Activated T-cell treated with anti-CD3 and anti-CD28 coated beads, Interleukin-2, amount 50 U/mL, for 4 hours (primary cell): ENCODE measurements at places on chromosomes 7 and 10.

DNA sequence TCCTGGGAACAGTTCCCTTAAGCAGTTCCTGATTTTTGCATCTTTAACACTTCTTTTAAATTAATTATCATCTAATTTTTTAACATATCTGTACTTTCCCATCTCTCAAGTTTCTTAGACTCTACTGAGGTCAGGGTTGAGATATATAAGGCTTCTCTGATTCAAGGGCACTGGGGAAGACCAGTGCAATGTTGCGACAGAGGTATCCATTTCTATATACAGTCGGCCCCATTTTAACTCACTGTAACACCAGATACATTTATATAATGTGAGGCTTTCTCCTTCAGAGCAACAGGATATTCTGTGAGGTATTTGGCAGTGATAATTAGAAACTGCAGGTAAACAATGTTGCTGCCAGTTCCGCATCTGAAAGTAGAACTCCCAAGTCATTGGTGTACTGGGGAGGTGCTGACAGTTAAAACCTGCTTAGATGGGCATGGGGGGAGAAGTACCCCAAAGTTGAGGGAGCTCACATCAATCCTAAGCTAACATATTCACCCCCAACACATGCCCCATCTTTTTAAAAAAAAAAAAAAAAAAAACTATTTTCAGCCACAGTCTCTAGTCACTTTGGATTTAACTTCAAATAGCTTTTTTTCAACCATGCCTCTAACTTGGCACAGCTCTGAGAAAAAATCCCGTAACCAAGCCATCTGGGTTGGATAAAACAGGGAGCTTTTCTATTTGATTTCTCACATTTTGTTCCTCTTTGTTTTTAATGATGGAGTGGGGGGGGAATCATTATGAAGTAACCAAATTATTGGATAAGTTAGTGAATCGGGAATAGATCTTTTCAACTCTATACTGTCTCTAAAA lies 62.9 kb downstream of the REEP3 start:
- no peak for DNase-seq

DNA sequence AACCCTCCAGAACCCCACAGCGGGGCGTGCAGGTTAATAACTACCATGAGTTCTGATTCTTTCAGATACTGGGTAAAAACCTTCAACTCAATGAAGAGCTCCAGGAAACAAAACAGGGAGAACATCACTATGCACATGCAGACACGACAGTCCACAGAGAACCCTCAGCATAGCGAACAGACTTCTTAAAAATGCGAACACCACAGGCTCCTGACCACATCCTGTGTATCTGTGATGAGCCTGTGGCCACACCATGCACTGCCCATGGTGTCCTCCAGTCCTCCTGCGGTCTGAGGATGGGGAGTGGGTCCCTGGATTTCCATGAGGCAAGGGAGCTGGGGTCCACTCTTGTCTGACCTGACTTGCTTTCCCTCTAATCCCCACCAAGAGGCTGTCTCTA lies 107.2 kb downstream of the COBL start:
- DNase-seq, result no peak

DNA sequence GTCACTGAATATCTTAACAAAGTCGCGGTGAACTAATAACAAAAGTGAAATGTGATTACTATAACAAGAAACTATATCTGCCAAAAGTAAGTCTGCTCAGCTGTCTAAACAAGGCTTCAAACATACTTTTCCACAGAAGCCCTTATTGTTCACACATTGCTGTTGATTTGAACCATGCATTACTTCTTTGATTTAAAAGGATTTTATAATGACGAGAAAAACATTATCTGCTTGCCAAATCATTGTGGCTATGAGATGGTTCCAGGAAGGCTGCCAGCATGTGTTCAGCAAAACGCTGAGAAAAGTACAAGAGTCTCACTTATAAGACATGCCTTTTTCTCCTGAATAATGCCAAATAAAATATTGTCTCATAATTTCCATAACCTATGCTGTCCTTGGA lies 24.4 kb downstream of the RNF133 start:
- no peak for DNase-seq

- DNase-seq, result no peak
Measured at GRCh38 chr7:91064938-91065337, 199.3 kb upstream of the FZD1 start.

DNA sequence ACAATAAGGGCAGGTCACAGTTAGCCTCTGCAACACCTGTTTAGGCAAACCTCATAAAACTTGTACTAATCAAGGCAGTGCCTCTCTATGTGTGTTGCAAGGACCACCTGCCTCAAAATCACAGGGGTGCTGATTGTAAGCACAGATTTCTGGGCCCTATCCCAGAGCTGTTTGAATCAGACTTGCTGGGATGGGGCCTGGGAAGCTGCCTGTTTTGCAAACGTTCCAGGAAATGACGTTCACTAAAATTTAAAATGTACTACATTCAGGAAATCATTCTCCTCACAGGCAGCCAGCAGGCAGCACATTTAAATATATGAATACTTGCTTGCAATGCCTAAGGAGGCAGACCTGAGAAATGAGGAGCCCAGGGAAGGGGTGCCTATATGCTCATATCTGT lies 4.3 kb upstream of the GRM8 start:
- DNase-seq, result no peak

GRCh38 chr7:92751902-92752901 lies 84.2 kb downstream of the CDK6 start:
- no peak for DNase-seq

- DNase-seq, result no peak
Measured at GRCh38 chr10:14293526-14293925, 37.2 kb downstream of the FRMD4A start.

GRCh38 chr7:69744026-69744425 lies 145.8 kb downstream of the AUTS2 start:
- DNase-seq, result no peak

DNA sequence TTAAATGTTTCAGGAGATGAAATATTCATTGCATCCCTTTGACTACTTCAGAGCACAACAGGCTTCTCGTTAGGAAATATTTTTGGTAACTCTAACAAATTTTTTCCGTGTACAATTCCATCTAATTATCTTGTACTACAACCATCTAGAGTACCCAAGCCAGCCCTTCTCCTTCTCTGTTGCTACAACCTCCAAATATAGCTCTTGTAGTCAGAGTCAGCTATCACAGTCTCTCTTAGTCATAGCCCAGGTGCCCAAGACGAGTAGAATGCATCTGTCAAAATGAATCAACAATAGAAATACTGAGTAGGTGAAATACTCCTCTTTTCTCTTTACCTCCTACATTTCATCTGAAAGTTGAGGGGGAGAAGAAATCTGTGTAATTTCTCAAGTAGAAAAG lies 74.0 kb downstream of the INHBA start:
- no peak for DNase-seq

- DNase-seq, result no peak
Measured at GRCh38 chr7:2617325-2617905, 14.4 kb upstream of the TTYH3 start.

- no peak for DNase-seq
Measured at GRCh38 chr10:124912101-124912886, 29.6 kb upstream of the ZRANB1 start.

- no peak for DNase-seq
Measured at GRCh38 chr7:2115760-2116447, 116.8 kb downstream of the MAD1L1 start.

DNA sequence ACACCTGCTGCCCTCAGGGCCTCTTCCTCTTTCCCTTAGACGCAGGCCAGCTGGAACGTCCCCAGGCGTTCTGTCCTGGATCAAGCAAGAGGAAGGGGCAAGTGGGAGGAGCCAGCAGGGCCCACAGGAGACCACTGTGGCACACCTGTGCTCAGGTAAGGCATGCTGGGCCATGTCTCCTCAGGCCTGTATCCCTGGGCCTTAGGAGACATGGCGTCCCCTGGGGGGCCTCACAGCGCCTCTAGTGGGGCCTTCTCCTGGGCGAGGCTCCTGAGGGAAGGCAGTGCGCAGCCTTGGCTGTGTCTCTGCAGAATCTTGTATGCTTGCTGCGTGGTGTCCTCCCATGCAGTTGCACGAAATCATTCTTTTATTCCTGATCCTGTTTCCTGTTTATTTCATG lies 31.3 kb downstream of the ZNF783 start:
- DNase-seq, result no peak

DNA sequence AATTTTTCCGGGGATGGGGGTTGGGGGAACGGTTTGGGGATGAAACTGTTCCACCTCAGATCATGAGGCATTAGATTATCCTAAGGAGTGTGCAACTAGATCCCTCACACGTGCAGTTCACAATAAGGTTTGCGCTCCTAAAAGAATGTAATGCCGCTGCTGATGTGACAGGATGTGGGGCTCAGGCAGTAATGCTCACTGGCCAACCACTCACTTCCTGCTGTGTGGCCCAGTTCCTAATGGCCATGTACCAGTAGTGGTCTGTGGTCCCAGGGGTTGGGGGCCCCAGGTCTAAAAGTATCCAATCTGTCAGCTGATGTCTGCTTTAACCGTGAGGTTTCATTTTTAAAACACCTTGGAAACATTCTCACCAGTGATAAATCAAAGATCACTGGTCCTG lies 2.2 kb downstream of the STN1 start:
- no peak for DNase-seq

- no peak for DNase-seq
Measured at GRCh38 chr7:98998821-98999725, 120.7 kb downstream of the TRRAP start.

DNA sequence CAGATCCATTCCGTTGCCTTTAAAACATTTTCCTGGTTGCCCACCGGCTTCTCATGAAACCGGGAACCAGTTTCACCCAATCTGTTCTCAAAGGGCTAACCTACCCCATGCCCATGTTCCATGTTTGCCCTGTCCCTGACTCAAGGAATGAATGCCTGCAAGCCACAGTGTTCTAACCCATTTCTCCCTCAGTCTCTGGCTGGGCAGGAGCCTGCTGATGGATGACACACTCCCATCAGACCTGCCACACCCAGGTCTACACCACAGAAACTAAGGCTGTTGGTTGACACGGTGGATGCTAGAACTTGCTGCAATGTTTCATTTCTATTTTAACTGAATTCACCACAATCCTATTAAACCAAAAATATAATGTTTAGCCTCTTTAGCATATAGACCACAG lies 15.6 kb downstream of the CLRN3 start:
- no peak for DNase-seq

DNA sequence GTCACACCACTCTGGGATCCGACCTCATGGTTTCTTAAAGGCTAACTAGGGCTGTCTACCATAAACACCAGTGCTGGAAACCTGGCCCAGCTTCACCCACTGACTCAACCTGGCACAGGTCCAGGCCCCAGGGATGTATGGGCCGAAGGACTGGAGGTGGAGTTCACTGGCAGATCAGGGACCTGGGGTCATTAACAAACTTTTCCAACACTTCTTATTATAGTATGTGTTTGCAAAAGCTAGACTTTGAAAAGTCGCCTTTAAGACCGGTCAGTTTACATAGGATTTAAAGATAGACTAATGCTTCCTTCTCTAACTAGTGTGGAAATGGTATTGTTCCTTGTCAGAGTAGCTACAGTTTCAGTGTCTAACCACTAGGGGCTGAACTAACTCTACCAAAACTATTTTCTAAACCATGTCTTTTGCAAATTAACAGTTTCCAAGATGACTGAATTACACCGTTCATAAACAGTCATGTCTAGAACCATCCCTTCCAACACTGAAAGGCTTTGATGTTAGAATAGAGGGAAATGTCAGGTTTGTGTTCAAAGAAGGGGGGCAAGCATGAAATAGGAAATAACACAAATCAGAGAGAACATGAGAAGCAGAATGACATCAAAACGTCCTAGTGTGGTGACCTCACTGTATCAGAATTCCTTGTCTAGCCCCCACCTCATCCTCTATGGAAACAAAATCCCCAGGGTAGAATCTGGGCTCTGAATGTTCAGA lies 29.7 kb downstream of the STN1 start:
- no peak for DNase-seq
